GM12864 (cell line): ENCODE measurements at places on chromosomes 1 and 21.

DNA sequence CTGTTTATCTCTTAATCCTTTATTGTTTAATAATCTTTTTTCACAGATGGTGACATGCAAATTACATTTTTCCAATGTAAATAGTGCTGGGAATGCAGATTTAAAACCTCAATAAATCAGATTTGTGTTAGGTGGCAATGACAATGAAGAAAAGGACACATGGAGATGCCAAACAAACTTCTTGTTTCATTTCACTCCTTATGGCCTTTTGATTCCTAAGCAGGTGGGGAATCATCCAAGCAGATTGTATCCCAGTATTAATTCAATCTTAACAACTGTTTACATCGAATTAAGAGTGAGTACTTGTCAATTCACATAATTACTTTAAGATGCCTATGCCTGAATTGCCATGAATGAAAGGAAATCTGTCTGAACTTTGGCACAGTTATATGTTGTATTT is 98.9 kb upstream of the RGS18 start:
- DNase-seq, result no peak

DNA sequence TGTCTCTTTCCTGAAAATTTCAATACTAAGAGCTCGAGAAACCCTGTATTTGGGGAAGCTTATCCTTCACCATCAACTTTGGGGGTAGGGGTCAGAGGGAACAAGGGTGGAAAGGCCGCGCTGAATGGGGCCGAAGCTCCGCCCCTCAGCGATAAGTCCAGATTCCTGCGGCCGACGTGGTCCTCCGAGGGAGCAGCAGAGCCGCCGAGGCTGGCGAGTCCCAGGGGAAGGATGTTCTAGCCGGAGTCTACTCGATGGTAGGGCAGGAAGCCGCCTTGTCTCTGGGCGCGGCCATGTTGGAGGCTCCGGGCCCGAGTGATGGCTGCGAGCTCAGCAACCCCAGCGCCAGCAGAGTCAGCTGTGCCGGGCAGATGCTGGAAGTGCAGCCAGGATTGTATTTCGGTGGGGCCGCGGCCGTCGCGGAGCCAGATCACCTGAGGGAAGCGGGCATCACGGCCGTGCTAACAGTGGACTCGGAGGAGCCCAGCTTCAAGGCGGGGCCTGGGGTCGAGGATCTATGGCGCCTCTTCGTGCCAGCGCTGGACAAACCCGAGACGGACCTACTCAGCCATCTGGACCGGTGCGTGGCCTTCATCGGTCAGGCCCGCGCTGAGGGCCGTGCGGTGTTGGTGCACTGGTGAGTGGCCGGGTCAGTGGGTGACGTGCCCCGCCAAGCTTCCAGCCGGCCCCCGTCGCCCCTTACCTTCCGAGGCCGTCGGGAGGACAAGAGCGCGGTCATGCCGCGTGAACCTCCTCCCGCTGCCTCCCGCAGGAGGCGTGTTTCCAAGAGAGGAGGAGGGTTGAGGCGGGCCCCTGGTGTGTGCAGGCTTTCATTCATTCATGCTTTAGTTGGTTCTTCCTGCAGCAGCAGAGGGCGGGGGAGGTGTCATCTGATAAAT is at the start of gene DUSP12:
DUSP12 (plus strand) TSS at position 278 of the 899 bp plus-strand sequence; CDS start at position 294, 16 bp downstream.
- DNase-seq, result peak; percentile 91

- no peak for DNase-seq
Measured at GRCh38 chr1:156383023-156383422, 14.0 kb downstream of the RHBG start.

DNA sequence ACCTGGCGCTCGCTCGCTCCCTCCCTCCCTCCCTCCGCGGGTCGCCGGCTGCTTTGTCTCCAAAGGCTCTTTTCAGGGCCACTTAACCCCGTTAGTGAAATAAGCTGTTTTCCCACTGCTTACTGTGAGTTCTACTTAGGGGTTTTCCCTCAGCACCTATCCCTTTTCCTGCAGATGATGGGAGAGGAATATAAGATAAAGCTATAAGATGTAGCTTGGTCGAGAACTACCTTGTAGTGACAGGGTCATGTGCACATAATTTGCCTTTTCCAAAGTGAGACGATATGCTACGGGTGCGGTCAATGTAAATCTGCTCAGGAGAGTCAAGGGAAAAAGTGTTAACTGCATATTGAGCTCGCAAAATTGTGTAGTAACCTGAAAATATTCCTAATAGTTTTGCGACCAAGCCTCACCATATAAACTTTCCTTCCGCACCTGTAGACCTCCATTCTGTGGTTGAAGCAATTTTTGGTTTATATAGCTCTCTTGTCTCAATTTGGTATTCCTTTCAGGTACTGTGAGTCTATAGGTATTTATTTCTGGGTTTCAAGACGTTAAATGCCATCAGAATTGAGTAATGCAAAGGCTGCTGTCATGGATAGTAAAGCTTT is 55.8 kb upstream of the BOLA1 start:
- no peak for DNase-seq

GRCh38 chr1:40612345-40612831 is 53.1 kb downstream of the RIMS3 start:
- peak; percentile 38 for DNase-seq

DNA sequence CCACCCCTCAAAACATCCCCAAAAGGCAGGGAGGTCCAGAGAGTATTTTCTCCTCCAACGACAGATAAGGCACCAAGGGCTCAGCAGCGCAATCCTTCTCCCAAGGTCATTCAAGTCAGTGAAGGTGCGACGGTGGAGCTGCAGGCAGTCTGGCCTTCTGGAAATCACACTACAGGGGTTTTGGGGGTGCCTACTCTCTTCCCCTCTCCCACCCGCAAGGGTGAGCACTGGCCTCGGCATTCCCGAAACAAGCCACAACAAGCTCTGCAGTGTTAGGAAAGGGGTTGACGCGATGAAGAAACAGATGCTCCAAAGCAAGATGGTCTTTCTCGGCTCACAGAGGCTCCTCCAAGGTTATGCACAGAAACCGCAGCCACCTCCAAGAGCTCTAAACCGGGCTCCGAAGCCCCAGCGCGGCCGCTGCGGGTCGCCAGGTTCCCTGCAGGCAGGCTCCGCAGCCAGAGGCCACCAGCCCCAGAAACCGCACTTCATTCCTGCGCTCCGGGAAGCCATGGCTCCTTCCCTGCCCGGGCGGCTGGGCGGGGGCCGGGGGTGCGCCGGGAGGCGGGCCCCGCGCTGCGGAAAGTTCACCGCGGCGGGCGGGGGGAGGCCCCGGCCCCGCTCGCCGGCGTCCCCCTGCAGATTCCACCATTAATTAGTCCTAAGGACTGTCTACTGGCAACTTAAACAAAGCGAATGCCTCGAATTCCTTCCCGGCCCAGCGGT is 1.1 kb downstream of the LUZP1 start:
- DNase-seq, result no peak

DNA sequence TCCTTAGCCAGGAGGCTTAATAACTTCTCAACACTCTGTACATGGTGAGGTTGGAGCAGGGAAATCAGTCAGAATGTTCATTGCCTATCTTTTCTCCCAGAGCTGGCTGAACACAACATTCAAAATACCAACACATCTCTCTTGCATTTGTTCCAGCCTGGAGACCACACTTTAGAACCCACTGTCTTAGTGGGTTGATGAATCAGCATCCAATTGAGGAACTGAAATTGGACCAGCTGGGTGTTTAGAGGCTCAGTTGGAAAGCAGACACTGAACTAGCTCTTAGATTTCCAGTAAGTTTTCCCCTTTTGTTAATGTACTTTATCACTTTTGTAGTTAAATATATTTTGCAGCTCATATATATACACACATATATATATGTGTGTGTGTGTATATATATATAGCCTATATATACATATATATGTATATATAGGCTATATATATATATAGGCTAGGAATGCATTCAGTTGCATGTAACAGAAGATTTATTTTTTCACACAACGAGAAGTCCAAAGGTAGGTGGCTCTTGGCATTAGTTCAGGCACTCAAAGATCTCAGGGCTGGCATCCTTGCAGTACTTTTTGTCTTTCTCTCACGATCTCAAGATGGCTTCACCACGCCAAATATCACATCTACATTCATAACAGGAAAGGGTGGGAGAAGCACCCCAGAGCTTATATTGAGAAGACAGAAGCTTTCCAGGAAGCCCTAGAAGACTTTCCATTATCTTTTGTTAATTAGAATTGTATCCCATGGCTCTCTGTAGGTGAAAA is 35.0 kb upstream of the HUNK start:
- peak; percentile 0 for DNase-seq

DNA sequence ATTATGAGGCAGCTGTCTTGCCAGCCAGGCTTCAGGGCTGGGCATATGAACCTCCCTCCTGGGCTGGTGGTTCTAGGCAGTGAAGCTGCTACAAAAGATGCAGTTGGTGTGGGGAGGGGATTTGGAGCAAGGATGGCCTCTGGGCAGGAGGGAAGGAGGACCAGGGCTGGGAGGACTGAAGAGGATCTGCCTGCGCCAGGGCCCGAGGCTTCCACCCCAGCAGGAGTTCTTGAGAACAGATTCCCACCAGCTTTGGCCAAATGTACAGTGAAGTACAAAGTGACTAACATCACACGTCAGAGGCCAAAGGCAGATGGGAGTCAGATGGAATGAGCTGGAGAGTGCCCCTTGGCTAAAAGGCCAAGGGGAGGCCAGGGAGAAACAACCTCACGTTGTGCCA is 62.4 kb downstream of the DDX20 start:
- no peak for DNase-seq

DNA sequence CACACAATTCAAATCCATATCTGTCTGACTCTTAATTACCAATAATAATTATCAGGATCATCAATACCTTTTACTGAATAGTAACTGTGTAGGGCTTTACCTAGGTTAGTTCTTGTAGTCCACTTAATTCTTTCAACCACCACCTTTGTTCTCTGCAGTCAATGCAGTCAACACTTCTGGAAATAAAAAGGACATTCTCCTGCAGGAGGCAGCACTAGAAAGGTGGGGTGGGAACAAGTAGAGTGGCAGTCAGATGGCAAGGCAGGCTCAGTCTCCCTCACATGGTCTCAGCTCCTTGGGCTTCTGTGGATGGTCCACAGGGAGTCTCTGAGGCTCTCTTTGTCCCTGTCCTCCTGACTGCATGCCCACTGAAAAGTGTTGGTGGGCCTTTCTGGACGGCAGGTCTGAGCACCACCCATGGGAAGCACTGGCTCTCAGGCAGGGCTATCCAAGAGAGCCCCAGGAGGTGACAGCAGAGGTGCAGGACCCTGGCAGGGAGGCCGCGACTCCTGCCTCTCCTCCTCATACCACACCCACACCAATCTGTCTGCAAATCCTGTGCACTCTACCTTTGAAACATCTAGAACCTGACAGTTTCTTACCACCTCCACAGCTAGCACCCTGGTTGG is 237.3 kb downstream of the FOXD2 start:
- no peak for DNase-seq

DNA sequence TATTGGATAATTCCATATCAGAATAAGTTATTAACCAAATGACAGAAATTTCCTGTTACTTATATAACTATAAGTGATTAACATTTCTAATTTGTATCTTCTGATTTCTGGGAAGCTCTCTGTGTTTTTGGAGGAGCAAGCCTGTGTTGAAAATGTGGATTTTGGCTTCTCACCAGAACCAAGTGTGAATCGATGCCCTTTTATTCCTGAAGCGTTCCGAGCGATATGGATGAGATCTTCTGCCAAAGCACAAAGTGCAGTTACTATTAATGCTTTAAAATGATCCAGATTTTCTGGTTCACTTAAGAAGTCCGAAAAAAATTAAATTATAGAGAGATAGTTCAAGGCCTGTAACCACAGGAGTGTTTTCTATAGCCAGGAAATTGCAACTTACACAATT is 22.8 kb downstream of the ALG14 start:
- no peak for DNase-seq

GRCh38 chr1:201408176-201408833 is 9.2 kb upstream of the LAD1 start:
- no peak for DNase-seq

GRCh38 chr1:115117298-115117697 is 28.0 kb upstream of the TSPAN2 start:
- no peak for DNase-seq

- peak; percentile 73 for DNase-seq
Measured at GRCh38 chr21:17611414-17612022, 1.2 kb downstream of the BTG3 start.

GRCh38 chr21:29187944-29188343 is 57.5 kb downstream of the MAP3K7CL start:
- no peak for DNase-seq

- DNase-seq, result no peak
Measured at GRCh38 chr1:220330265-220330664, 58.0 kb upstream of the RAB3GAP2 start.

DNA sequence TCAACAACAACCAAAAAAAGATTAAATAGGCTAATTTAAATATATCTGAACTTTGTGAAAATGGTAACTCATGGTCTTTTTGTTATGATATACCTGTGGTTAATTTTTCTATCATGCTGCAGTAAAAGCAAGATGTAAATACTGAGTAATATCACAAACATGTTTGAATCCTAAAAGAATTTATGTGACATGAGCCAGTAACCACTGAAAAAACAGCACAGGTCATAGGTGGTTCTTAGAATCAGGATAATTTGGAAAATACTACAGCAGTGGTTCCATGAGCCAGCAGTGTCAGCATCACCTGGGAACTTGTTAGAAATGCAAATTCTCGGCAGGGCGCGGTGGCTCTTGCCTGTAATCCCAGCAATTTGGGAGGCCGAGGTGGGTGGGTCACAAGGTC is 4.1 kb downstream of the ATP5IF1 start:
- no peak for DNase-seq

GRCh38 chr1:161792740-161793139 is 26.6 kb downstream of the ATF6 start:
- DNase-seq, result no peak

DNA sequence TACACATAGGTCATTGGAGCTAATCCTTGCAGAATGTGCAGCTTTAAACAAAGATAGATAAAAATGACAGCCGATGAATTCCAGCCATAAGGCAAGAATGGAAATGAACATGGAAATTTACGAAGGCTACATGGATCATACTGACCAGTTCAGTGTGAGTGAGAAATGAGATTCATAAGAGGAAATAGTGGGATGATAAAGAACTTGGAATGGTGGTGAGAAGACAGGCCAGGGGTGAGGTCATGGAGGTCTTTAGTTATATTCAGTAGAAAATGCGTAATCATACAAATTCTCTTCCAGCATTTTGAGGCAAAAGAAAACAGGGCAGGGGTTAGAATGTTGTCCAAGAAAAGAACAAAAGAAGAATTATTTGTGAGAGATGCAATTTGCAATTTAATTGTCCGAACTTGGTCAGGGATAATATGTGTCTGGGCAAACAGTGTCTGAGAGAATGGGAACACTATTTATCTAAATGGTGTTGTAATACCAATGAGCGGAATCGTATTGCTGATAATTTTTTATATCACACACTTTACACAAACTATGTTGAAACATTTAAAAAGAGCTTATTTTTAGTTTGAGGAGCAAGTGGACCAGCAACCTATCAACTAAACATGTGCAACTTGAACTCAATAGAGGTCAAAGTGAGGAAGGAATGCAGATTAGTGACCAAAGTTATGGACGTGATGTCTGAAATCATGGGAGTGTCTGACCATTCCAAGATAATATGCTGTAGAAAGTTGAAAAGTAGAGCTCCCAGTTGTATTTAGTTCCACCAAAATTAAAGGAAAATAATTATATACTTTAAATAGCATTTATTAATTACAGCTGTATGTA is 739.0 kb upstream of the NCAM2 start:
- no peak for DNase-seq
